CD4-positive, alpha-beta T cell treated with Interleukin-2 at 100 ng/mL for 4 hours (primary cell): ENCODE measurements at places on chromosomes 13 and 19.

GRCh38 chr19:51719251-51719988, 4.4 kb downstream of the HAS1 start:
- no peak for DNase-seq

- DNase-seq: no peak
Measured at GRCh38 chr19:33304760-33305647, 2.7 kb upstream of the CEBPA start.

GRCh38 chr13:109163037-109163379, 533.6 kb downstream of the MYO16 start:
- no peak for DNase-seq

- DNase-seq: no peak
Measured at GRCh38 chr13:75544681-75545330, 4.8 kb upstream of the UCHL3 start.

DNA sequence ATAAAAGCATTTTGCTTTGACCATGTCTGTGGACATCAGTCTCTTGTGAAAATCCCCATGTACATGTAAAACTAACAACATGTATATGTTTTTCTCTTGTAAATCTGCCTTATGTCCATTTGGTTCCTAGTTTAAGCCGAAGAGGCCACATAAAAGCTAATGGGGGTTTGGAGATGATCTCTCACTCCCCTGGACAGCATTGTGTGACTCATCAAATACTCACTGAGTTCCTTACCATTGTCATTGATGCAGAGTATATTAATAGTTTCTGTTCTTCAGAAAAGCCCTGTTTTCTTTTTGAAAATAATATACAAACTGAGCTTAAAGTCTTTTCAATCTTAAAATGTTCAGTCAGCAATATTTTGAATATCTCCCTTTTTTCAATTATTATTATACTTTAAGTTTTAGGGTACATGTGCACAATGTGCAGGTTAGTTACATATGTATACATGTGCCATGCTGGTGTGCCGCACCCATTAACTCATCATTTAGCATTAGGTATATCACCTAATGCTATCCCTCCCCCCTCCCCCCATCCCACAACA, 536.7 kb upstream of the HTR2A start:
- DNase-seq: no peak

- DNase-seq: no peak
Measured at GRCh38 chr13:94656176-94656575, 54.5 kb downstream of the GPR180 start.

- DNase-seq: no peak
Measured at GRCh38 chr19:42553292-42554045, 25.2 kb upstream of the CEACAM1 start.

DNA sequence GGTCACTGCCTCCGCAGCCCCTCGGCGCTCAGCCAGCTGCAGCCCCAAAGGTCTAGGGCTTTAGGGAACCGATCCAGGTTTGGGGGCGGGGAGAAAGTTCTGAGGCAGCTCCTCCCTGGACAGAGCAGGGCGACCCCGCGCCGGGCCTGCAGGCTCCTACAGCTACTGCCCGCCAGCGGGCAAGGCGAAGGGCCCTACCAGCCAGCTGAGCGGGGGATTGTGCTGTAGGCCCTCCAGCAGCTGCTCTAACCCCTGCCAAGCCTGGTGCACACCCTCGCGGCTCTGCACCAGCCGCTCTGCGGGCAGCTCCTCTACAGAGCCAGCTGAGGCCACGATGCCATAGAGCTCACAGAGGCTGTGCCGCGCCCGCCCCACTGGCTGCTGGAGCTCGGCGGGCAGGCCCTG, 14.0 kb downstream of the PLIN4 start:
- no peak for DNase-seq

DNA sequence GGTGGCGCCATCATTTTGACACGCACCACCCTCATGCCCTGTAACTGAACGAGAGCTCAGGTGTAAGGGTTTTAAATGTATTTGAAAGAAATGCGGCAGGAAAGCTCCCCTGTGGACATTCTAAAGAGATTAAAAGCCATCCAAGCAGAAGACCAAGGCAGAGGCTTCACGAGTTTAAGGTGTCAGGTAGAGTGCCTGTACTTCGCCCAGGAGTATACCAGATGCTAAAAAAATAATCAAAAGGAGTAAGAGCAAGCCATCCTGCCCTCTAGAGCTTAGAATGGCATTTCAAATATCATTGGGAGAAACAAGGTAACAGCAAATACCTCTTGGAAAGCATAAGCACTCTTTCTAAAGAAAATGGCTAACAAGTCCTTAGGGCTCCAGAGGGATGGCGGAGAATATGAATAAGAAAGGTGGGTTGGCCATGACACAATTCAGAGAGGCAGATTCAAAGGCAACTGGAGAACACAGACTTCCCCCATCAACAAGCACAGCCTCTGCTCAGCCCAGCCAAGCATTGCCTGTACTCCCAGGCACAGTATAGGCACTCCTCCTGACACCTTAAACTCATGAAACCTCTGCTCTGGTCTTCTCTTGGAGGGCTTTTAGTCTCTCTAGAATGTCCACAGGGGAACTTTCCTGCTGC, 447.6 kb downstream of the SUCLA2 start:
- no peak for DNase-seq

GRCh38 chr13:74132776-74133656, 1.2 kb downstream of the KLF12 start:
- peak; percentile 49 for DNase-seq

DNA sequence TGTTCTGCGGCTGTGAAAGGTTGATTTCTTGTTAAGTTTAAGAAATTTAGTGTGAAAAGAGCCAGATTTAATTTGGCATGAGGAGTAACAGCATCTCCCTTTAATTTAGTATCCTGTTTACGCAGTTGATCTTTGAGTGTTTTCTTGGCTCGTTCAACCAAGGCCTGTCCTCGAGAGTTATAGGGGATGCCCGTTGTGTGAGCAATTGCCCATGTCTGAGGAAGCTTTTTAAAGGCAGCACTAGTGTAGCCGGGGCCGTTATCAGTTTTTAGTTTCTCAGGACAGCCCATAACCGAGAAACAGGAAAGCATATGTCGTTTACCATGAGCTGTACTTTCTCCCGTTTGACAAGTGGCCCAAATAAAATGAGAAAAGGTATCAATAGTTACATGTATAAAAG, 47.5 kb upstream of the ZNF43 start:
- DNase-seq: no peak
